ENCODE measurements at places on chromosomes 4 and X. TPM values are rescaled to one million over a fixed set of nuclear protein-coding genes. Genes with fewer than 3 reads are reported as not detected.

DNA sequence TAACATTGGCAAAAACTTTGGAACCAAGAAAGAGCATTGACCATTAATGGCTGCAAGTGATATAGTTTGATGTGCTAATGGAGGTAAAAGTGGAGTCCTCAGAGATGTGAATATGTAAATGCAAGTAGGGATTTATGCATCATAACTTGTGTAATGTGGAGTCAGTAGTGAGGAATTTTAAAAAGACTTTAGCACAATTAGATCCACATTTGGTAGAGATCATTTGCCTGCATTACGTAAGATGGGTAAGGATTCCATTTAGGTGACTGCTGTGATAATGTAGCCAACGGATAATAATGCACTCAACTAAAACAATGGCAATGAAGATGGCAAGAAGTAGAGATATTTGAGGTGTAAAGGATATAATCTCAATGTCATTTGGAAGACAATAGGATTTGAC lies 1128.4 kb downstream of the ADGRL3 start:
- DNase-seq: no peak

- no peak for DNase-seq
These were observed 1.4 kb downstream of the COQ2 start for GRCh38 chr4:83283181-83283580.

GRCh38 chr4:99979872-99980271 lies 29.8 kb upstream of the H2AZ1 start:
- no peak for DNase-seq

GRCh38 chrX:530726-531610 lies 99.6 kb upstream of the SHOX start:
- DNase-seq: no peak

The FGB gene
- 9,039 TPM for total RNA-seq

Data from left lobe of liver (tissue), 2 donors.